ENCODE measurements at places on chromosomes 3 and 15.

GRCh38 chr15:84826369-84826823 is 9.2 kb downstream of the ALPK3 start:
- H3K27me3 ChIP-seq: no peaks in the 10 kb centered on the region
- H3K27ac ChIP-seq: no peak overlapping the region
- H3K36me3 ChIP-seq: no peaks in the 10 kb centered on the region
- no peak for DNase-seq
- H3K4me3 ChIP-seq: no peak overlapping the region

- H3K27me3 ChIP-seq: no peaks in the 10 kb centered on the region
- no peaks in the 10 kb centered on the region for H3K36me3 ChIP-seq
- no peak for DNase-seq
- H3K4me1 ChIP-seq: no peaks in the 10 kb centered on the region
- H3K27ac ChIP-seq: no peak overlapping the region
- no peak overlapping the region for H3K4me3 ChIP-seq
Observed at GRCh38 chr3:70737666-70738290, 425.3 kb upstream of the MDFIC2 start.

- no peaks in the 10 kb centered on the region for H3K27me3 ChIP-seq
- no peak overlapping the region for H3K4me3 ChIP-seq
- H3K27ac ChIP-seq: no peak overlapping the region
- H3K4me1 ChIP-seq: peaks cover 7% of the 10 kb centered on the region
- no peak for DNase-seq
- no peaks in the 10 kb centered on the region for H3K36me3 ChIP-seq
Observed at GRCh38 chr3:31253782-31254181, 278.9 kb upstream of the STT3B start.

GRCh38 chr3:194690501-194691372 is 5.1 kb downstream of the FAM43A start:
- H3K36me3 ChIP-seq: no peaks in the 10 kb centered on the region
- H3K27me3 ChIP-seq: peaks cover under 1% of the 10 kb centered on the region
- H3K4me1 ChIP-seq: peaks cover 38% of the 10 kb centered on the region
- H3K27ac ChIP-seq: no peak overlapping the region
- no peak overlapping the region for H3K4me3 ChIP-seq

GRCh38 chr15:67174446-67174845 is 80.0 kb downstream of the AAGAB start:
- DNase-seq: no peak
- peaks cover 89% of the 10 kb centered on the region for H3K36me3 ChIP-seq
- no peak overlapping the region for H3K27ac ChIP-seq
- H3K27me3 ChIP-seq: no peaks in the 10 kb centered on the region

GRCh38 chr3:153277029-153277428 is 115.0 kb downstream of the RAP2B start:
- H3K4me1 ChIP-seq: peaks cover 9% of the 10 kb centered on the region
- H3K27ac ChIP-seq: no peak overlapping the region
- no peak overlapping the region for H3K4me3 ChIP-seq
- no peak for DNase-seq

- H3K4me1 ChIP-seq: no peaks in the 10 kb centered on the region
- DNase-seq: no peak
- no peak overlapping the region for H3K4me3 ChIP-seq
- H3K27me3 ChIP-seq: no peaks in the 10 kb centered on the region
- no peak overlapping the region for H3K27ac ChIP-seq
Observed at GRCh38 chr3:157785102-157785826, 282.0 kb upstream of the VEPH1 start.

DNA sequence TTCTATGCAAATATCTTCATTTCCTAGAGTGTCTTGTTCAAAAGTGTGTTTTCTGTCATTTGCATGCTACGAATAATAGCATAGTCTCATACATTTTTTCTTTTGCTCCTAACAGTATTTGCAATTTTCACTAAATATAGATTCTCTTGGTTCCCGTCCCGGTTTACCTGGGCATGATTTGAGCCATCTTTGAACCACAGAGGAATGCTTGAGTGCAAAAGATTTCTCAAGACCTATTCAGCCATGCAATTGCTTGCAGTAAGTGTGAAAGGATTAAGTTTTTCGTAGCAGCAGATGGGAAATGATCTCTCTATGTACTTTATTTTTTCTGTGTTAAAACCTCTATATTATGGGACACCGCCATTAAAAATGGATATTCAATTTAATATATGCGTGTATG is 733.0 kb downstream of the ZPLD1 start:
- H3K4me3 ChIP-seq: no peak overlapping the region
- no peaks in the 10 kb centered on the region for H3K36me3 ChIP-seq
- no peak overlapping the region for H3K27ac ChIP-seq
- H3K27me3 ChIP-seq: no peaks in the 10 kb centered on the region
- H3K4me1 ChIP-seq: no peaks in the 10 kb centered on the region

GRCh38 chr15:58307313-58307961 is 124.4 kb upstream of the LIPC start:
- H3K4me3 ChIP-seq: no peak overlapping the region
- H3K27ac ChIP-seq: no peak overlapping the region
- no peak for DNase-seq
- no peaks in the 10 kb centered on the region for H3K4me1 ChIP-seq
- H3K36me3 ChIP-seq: no peaks in the 10 kb centered on the region

- no peak for DNase-seq
- H3K27me3 ChIP-seq: no peaks in the 10 kb centered on the region
- H3K4me3 ChIP-seq: no peak overlapping the region
Observed at GRCh38 chr3:103712320-103713008, 1277.6 kb downstream of the ZPLD1 start.

- DNase-seq: no peak
- no peaks in the 10 kb centered on the region for H3K27me3 ChIP-seq
- no peak overlapping the region for H3K4me3 ChIP-seq
- H3K4me1 ChIP-seq: no peaks in the 10 kb centered on the region
- H3K27ac ChIP-seq: no peak overlapping the region
Observed at GRCh38 chr15:88075102-88075501, 181.4 kb downstream of the NTRK3 start.

GRCh38 chr15:80695911-80696661 is 976 bp downstream of the ABHD17C start:
- H3K4me1 ChIP-seq: peaks cover 20% of the 10 kb centered on the region
- no peak overlapping the region for H3K27ac ChIP-seq
- H3K27me3 ChIP-seq: no peaks in the 10 kb centered on the region
- DNase-seq: no peak
- H3K36me3 ChIP-seq: no peaks in the 10 kb centered on the region

DNA sequence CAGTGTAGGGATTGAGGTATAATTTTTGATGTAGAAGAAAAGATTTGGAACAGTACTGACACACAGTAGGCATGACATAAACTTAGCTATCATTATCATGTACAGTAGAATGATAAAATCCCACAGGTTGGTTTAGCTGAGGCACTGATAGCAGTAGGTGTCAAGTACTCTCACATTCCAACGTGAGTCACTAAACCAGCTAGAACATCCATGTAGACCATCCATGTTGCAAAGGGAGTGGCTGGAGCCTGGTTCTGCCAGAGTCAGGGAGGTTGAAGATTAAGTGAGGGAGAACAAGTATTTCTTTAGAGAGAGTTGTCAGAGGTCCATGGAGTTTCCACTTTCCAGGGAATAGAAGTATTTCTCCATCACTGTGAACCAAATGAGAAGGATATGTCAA is 157.2 kb upstream of the TMEM108 start:
- H3K4me1 ChIP-seq: no peaks in the 10 kb centered on the region
- no peak overlapping the region for H3K27ac ChIP-seq
- no peak overlapping the region for H3K4me3 ChIP-seq
- no peak for DNase-seq
- H3K36me3 ChIP-seq: no peaks in the 10 kb centered on the region

DNA sequence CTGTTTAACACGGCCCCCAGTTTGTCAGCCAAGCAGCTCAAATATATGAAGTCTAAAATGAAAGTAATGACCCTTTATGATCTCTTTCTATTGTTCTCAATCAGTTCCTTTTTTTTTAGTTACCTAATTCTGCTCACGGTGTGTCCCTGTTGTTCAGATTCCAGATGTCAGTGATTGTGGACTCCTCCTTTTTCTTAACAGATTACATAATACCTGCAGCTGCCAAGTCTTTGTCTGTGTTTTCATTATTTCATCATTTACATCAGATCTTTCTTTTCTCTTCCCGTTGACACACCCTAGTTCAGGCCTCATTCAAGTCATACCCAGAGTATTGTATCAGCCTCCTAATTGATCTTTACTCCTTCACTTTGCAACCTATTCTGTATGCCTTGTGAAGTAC is 56.1 kb upstream of the SKIL start:
- no peaks in the 10 kb centered on the region for H3K4me1 ChIP-seq
- peaks cover 10% of the 10 kb centered on the region for H3K36me3 ChIP-seq
- H3K4me3 ChIP-seq: no peak overlapping the region

DNA sequence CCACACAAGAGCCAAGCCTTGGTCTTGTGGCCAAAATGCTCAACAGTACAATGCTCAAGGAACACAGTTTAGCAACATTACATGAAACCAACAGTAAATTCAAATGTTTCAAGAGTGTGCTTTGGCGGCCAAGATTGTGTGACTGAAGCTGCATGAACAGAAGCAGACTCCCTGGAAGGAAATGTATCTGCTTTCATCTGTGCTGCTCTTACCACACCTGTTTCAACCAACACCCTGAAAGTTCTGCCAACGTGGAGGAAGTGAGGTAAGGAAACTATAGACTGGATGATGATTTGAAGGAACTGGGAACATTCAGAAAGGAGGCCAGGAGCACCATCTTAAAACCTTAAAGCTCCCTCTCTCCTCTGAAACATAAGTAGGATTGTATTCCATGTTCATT is 55.7 kb downstream of the MB21D2 start:
- no peaks in the 10 kb centered on the region for H3K27me3 ChIP-seq
- H3K27ac ChIP-seq: no peak overlapping the region

GRCh38 chr3:116135457-116136085 is 309.7 kb downstream of the LSAMP start:
- H3K27ac ChIP-seq: no peak overlapping the region
- no peaks in the 10 kb centered on the region for H3K36me3 ChIP-seq
- DNase-seq: no peak
- H3K27me3 ChIP-seq: no peaks in the 10 kb centered on the region
- H3K4me3 ChIP-seq: no peak overlapping the region

DNA sequence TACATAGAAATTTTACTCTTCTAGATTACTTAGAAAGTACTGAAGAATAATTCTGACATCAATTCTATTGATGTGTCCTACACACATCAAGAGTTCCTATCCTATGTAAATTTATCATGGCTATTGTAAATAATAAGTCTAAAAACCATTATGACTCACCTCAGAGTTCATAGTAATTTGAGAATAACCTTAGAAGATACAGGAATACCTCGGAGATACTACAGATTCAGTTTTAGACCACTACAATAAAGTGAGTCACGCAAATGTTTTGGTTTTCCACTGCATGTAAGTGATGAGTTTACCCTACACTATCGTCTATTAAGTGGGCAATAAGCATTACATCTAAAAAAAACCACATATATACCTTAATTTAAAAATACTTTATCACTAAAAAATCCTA is 74.8 kb downstream of the NR1I2 start:
- H3K27me3 ChIP-seq: no peaks in the 10 kb centered on the region
- no peaks in the 10 kb centered on the region for H3K4me1 ChIP-seq
- H3K4me3 ChIP-seq: no peak overlapping the region
- peaks cover 29% of the 10 kb centered on the region for H3K36me3 ChIP-seq
- no peak for DNase-seq

DNA sequence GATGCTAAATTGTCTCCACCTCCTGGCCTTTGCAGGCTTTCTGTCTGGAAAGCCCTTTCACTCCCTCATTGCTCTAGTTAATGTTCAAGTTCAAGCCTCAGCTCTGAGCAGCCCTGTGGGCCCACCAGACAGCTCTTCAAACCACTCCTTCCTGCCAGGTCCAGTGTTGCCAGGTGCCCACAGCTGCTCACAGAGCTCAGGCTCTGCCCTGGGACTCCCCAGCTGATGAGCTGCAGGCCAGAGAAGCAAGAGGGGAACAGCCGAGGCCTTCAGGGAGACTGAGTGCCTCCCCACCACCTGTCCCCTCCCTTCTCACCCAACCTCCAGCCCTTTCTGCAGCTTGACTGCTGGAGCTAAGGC is 1.3 kb upstream of the ZBTB47 start:
- no peak overlapping the region for H3K27ac ChIP-seq
- no peaks in the 10 kb centered on the region for H3K27me3 ChIP-seq
- no peak for DNase-seq
- peaks cover 31% of the 10 kb centered on the region for H3K4me1 ChIP-seq

DNA sequence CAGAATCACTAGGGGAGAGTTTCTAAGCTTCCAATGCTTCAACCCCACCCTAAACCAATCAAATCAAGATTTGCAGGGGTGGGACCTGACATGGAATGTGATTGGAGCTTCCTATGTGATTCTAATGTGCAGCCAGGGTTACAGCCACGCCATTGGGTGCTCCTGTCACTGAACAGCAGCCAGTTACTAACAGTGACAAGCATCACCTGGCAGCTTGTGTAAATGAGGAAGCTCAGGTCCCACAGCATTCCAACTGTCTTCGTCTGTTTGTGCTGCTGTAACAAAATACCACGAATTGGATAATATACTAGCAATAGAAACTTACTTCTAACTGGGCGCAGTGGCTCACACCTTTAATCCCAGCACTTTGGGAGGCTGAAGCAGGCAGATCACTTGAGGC is 294.9 kb downstream of the SHQ1 start:
- no peak overlapping the region for H3K4me3 ChIP-seq
- no peaks in the 10 kb centered on the region for H3K27me3 ChIP-seq
- DNase-seq: no peak
- H3K36me3 ChIP-seq: no peaks in the 10 kb centered on the region

- peak; percentile 35 for DNase-seq
- no peaks in the 10 kb centered on the region for H3K27me3 ChIP-seq
- no peak overlapping the region for H3K4me3 ChIP-seq
- peaks cover 69% of the 10 kb centered on the region for H3K36me3 ChIP-seq
- peaks cover 78% of the 10 kb centered on the region for H3K4me1 ChIP-seq
Observed at GRCh38 chr3:16309558-16309957, 44.5 kb downstream of the OXNAD1 start.
